ENCODE measurements at places on chromosomes 1 and 21.

- no peak for DNase-seq
Measured at GRCh38 chr1:48182439-48182838, 40.1 kb upstream of the SLC5A9 start.

- no peak for DNase-seq
Measured at GRCh38 chr1:168706391-168706992, 22.5 kb downstream of the DPT start.

GRCh38 chr1:24901791-24902470, 28.1 kb downstream of the RUNX3 start:
- DNase-seq, result peak; percentile 1

DNA sequence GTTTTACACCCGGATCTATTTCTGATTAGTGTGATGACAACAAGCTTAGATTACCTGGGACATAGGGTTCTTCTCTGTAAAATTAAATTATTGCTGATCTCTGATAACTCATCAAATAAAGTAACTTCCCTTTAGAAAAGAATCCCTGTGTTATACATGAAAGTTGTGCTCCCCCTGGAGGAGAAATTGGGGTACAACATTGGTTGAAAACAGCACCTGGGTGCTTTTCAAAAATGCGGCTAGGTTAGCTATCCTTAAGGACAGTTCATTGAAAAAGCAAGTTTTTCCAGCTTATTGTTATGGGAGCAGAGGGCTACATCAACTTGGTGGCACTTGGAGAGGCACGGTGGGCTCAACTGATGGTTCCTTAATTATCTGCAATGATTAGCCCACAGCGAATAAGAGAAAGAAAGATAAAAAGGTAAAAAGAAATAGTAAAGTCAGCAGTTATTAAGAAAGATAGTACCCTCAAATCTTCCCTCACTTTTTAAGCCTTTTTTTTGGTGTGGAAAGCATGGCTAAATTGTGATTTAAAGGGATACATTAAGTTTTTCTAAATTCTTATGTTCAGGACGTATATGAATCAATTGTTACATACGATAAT, 97.8 kb downstream of the FMN2 start:
- peak; percentile 55 for DNase-seq

DNA sequence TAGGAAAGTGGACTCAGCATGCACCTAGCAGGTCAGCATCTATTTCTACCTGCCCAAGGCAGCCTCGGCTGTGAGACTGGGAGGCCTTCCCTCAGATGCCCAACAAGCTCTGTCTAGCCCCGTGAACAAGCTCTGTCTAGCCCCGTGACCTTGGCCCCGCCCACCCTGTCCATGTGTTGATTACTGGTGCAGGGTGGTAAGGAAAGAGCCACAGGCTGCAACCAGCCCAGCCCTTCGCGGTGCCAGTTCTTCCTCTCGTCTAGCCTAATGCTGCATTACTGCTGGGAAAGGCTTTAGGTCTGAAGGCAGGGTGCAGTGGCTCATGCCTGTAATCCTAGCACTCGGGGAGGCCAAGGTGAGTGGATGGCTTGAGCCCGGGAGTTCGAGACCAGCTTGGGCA, 2.2 kb downstream of the GPR153 start:
- no peak for DNase-seq

- peak; percentile 38 for DNase-seq
Measured at GRCh38 chr1:23168079-23168444, 594 bp downstream of the LUZP1 start.

- no peak for DNase-seq
Measured at GRCh38 chr1:32755810-32756159, 53.2 kb upstream of the SYNC start.

DNA sequence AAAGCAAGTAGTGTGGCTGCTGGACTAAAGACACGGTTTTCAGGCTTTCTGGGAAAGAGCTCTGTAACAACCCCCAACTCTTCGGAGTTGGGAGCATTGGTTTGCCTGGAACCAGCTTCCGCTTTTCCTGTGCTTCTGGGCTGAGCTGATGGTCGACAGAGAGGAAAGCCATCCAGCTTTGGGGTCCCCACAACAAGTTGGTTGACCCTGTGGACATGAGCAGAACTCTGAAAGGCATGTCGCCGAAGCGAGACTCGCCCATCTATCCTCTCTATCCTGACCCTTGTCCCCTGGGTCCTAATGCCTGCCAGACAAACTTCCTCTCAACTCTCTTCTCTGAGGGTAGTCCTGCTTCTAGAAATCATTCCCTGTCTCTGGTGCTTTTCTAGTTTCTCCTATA, 31.9 kb upstream of the FCGR2A start:
- DNase-seq, result peak; percentile 25

DNA sequence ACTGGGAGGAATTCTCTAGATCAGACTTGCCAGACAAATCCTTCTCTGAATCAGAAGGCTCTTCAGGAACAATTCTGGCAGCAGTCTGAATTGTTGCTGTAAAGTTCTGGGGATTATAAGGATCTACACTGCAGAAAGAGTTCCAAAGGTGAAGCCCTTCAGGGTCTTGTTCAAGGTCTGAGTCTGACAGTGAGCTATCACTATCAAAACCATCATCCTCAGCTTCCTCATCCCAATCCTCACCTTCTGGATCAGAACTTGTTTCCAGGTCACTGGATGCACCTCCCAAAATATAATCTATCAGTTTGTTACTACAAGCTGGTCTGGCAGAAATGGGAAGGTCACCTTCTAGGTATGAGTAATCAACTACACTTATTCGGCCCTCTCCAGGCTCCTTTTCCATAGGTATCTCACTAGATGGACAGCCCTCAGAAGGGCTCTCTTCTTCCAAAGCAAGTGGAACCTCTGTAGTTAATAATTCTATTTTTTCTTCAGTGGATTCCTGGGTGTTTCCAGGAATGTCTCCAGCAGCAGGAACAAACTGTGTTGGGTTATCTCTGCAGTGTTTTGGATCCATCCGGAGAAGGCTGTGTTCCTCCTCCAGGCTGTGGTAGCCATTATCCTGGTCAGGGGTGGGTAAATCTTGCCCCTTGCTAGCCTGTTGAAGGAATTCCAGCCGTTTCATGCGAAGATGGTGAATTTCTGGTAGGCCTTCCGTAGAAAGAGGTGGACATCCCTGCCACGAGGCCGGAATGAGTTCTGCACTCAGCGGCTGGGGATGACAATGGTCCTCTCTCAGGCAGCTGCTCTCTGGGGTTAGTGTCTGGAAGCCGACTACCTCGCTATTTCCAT, 1.6 kb downstream of the PPP1R15B start:
- DNase-seq, result peak; percentile 17

GRCh38 chr1:25563330-25564215, 20.2 kb downstream of the LDLRAP1 start:
- DNase-seq, result no peak

DNA sequence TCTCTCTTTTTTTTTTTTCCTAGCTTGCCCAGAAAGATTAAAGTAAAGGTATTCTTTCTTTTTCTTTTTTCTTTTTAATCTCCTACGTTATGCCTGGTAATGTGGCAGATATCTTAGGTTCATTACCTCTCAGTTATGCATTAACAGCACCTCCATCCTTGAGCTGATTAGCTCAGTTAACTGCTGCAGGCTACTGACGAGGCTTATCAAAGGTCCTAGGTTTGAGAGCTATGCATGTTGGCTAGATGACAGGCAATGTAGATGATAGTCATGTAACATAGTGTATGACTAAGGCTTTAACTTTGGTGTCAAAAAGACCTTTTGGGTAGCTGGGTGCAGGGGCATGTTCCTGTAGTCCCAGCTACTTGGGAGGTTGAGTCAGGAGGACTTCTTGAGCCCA, 53.7 kb upstream of the CACYBP start:
- no peak for DNase-seq

DNA sequence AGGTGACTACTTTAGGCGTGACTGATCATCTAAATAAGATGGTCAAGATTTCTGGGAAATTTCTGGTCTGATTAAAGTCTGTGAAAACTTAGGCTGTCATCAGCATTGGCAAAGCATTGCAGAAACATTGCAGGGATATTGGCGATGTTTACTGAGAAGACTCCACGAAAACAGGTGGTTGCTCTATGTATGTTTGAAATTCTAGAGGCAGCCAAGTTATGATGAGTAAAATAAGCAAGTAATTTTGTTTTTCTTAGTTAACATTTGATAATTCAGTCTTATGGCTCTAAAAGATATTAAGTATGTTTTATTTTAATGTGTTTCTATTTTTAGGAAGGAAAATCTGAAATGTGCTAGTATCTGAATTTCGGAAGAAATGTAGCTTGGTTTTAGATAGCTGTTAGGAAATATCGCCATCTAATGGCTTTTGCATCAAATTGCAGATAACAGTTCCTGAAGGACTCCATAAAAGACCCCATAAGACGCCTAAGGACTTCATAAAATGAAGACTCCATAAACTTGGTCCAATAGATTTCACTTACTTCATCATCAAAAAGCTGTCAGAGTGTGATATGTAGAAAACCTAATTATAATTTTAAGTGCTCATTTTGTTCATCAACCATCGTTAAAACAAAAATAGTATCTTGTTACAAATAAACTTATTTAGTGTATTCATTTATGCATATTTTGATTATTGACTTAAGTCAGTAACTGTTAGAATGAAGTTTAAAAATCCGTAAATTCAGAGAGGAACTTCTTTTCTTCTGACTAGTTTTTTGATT, 344.6 kb downstream of the RYR2 start:
- peak; percentile 11 for DNase-seq

GRCh38 chr1:113007706-113008364, 51.8 kb upstream of the SLC16A1 start:
- no peak for DNase-seq

GRCh38 chr21:45465105-45465504, 60.1 kb downstream of the COL18A1 start:
- no peak for DNase-seq

DNA sequence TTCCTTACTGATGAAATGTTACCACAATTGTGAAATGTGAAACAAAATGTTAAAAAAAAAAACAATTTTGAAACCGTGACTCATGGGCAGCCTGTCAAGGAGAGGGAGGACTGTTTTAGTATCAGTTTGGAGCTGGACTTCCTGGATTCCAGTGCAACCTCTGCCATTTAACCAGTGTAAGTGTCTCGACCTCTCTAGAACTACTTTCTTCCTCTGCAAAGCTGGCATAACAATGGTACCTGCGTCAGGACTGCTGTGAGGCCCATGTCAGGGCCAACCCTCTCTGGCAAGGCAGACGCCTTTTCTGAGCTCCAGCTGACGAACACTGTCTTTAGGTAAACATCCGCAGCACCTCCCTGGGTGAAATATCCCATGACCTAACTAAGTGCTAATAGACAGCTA, 20.9 kb downstream of the URB1 start:
- DNase-seq, result peak; percentile 37

DNA sequence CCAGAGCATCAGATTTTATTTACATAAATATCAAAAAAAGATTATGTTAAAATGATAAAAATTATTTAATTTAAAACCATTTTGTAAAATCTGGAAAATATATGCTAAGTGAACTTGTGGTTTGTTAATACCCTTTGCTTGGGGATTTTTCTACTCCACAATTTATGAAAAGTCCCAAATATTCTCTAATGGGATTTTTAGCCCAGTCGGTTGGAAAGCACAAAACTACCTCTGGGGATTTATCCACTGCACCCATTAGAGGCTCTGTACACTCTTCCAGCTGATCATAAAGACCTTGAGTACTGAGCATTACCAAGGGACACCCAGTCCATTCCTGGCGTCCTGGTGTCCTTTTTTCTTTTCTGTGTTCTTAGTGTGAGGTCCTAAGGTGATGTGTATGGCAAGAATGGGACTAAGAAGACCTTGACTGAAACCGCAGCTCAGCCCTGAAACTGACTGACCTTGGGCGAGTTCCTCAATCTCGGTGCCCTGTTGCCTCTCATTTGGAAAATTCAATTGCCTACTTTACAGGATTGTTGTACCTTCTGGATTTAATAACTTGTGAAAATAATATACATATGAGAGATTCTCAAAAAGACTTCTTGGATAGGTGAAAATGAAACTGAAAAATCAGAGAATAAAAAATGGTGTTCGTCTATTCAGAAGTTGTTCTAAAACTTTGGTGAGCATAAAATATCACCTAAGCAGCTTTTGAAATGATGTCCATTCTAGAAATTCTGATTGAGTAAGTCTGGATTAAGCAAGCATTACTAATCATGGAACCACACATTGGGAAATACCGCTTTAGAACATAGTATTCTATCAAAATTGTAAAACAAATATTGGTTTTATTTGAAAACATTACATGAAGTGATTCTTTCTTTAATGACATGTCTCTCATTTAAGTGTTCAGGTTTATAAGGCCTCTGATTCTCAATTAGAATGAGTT, 21.5 kb upstream of the SAMSN1 start:
- no peak for DNase-seq

GRCh38 chr1:2806591-2806990, 5.1 kb upstream of the TTC34 start:
- DNase-seq, result no peak

- DNase-seq, result peak; percentile 88
Measured at GRCh38 chr1:110634455-110635311, 28.5 kb upstream of the KCNA2 start.

DNA sequence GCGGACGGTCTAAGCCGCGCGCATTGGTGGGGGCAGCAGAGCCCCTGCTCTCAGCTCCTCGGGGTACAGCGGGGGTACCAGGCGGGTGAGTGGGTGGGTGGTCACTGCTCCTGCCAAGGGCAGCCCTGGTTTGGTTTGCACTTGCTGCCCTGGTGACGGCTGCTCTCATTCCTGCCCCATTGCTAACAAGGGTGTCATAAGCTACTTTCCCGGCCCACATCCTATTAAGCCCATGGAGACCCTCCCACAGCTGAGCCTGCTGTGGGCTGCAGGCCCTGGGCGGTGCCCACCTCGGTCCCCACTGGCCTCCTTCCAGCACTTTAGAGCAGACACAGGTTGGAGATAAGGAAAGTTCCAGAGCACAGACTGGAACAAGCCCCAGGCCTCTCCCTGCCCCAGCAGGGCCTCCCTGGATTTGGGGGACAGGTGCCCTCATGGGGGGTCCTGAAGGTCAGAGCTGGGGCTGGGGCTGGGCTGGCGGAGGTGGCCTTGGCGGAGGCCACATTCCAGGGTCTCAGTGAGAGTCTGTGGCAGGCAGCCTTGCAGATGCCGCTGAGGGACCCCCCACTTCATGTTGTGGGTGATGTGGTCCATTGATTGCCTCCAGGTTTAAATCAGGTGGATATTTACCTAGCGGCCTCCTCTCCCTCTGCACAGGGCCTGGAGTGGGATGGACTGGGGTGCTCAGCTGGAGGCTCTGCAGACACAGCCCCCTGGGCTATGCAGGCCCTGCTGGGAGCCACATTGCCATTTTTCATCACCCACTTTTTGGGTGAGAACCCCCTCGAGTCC, 27.0 kb downstream of the COL18A1 start:
- DNase-seq, result no peak

GRCh38 chr1:234932106-234932505, 196.5 kb downstream of the TOMM20 start:
- no peak for DNase-seq

DNA sequence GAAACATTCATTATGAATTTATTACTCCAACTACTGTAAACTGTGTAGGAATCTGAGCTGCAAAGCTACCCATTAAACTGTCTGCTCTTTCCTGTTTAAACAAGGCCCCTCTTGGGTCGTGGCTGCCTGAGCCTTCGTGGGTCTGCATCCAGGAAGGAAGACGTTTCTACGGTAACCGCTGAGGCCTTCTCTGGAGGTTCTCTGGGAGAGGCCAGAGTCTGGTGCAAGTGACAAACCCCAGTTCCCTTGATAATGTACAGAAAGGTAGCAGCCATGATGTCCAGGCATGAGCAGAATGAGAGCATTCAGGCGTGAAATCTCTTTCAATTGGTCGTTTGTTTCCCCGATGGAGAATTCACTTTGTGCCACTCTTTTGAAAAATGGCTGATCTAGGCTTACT, 350.2 kb downstream of the PLPP3 start:
- DNase-seq, result no peak

Measured in activated CD4-positive, alpha-beta T cell treated with anti-CD3 and anti-CD28 coated beads, Interleukin-2, Interleukin-6, amounts not matched to agents 100 ng/mL and 50 ng/mL, durations not matched to agents 16 hours and 8 hours (primary cell).